ENCODE measurements at places on chromosomes 12 and 14.

GRCh38 chr14:67952381-67952780 is 132.8 kb downstream of the RAD51B start:
- DNase-seq: no peak
- H3K27ac ChIP-seq: no peak overlapping the region

- DNase-seq: no peak
- no peak overlapping the region for H3K27ac ChIP-seq
- no peaks in the 10 kb centered on the region for H3K27me3 ChIP-seq
- no peak overlapping the region for H3K4me3 ChIP-seq
- no peaks in the 10 kb centered on the region for H3K36me3 ChIP-seq
Observed at GRCh38 chr12:98421316-98421715, 94.1 kb upstream of the TMPO start.

DNA sequence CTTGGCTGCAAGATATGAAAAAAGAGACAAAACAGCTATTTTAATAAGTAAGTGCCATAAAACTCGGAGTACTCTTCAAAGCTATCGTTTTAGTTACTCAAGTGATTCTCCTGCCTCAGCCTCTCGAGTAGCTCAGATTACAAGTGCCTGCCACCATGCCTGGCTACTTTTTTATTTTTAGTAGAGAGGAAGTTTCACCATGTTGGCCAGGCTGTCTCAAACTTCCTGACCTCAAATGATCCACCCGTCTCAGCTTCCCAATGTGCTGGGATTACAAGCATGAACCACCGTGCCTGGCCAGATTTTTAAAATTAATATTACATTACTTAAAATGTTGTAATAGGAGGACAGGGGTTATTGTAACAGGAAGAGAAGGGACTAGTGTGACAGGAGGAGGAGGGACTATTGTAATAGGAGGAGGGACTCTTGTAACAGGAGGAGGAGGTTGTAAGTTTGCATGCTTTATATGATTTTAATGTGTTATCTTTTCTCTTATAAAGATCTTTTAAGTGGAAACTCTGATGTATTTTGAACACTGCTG is 61.3 kb downstream of the KITLG start:
- no peaks in the 10 kb centered on the region for H3K27me3 ChIP-seq
- no peak overlapping the region for H3K27ac ChIP-seq
- peaks cover 6% of the 10 kb centered on the region for H3K4me1 ChIP-seq
- no peak for DNase-seq

DNA sequence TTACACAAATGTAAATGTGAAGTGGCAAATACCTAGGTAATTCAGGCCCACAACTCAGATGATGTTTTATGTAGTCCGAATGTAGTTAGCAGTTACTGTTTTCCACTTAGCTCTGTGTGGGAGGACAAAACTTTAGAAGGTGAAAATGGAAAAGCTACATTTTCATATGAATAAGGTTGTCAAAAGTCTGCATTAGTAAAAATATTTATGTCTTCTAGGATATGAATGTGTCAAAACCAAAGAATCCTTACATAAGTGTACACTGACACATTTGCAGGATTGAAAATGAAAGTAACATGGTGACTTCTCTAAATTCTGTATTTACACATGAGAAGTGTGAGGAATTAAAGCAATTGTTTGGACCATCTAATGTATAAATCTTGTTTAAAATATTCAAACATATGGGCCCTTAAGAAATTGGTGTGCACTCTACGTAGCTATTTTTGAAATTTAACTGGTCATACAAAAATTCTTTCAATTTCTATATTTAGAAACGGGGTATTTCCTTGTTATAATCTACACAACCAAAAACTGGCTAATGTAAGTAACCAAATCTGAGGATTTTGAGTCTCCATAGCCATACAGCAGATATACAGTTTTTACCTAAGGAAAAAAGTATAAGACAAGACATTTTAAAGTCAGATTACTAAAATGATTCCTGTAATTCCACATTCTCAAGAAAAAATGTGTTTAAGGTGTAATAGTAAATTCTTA is 5.4 kb downstream of the CDKN1B start:
- DNase-seq: no peak
- H3K4me3 ChIP-seq: peak overlapping the region; percentile 87
- no peaks in the 10 kb centered on the region for H3K27me3 ChIP-seq

DNA sequence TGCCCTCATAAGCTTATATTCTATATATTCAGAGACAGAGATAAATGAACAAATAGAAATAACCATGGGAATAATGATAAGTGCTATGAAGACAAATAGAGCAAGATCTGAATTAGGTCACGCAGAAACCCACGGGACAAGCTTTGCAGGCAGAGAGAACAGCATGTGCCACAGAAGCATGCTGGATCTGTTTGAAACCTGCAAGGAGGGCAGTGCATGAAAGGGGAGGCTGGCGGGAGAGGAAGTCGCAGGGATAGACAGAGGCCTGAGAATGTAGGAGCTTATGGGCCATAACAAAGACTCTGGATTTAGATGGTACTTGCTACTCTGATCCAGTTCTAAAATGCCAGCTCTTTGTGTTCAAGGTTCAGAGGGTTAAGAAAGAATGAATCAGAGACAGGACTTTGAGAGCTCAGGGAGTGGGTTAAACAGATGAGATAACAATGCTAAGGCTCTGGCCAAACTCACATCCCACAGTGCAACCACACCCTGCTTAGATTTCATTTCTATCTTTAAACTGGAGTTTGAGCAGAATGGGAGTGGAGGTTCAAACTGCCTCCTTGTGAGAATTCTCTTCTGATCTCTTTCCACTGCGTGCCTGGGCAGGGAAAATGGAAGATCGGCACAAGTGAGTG is 49.2 kb upstream of the PPP1R12A start:
- H3K4me1 ChIP-seq: peaks cover 20% of the 10 kb centered on the region
- H3K27me3 ChIP-seq: no peaks in the 10 kb centered on the region
- DNase-seq: no peak
- H3K36me3 ChIP-seq: no peaks in the 10 kb centered on the region
- H3K4me3 ChIP-seq: no peak overlapping the region
- peak overlapping the region; percentile 3 for H3K27ac ChIP-seq

- no peak overlapping the region for H3K4me3 ChIP-seq
- H3K27me3 ChIP-seq: no peaks in the 10 kb centered on the region
- peak overlapping the region; percentile 38 for H3K27ac ChIP-seq
- no peak for DNase-seq
- peaks cover 21% of the 10 kb centered on the region for H3K4me1 ChIP-seq
Observed at GRCh38 chr14:74501135-74501614, 7.6 kb downstream of the ISCA2 start.

DNA sequence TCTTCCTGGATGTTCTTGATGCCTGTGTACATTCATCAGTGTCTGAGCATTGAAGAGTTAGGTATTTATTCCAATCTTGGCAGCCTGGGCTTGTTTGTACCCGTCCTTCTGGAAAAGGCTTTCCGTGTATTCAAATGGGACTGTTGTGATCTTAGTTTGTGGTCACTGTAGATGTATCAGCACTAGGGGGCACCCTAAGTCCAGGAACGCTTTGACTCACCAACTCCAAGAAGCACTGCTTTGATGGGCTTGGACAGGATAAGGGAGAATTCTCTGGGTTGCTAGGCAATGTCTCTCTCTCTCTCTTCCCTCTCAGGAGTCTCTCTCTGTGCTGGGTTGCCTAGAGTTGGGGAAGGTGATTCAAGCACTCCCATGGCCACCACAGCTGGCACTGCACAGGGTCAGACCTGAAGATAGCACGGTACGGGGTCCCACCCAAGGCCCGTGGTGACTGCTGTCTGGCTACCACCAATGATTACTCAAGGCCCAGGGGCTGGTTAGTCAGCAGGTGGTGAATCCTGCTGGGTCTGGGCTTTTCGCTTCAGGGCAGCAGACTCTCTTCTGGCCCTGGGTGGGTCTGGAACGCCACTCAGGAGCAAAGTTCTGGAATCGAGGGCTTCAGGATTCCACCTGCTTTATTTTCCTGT is 211.1 kb upstream of the RGS6 start:
- H3K36me3 ChIP-seq: peaks cover 16% of the 10 kb centered on the region
- no peak for DNase-seq
- peaks cover 39% of the 10 kb centered on the region for H3K4me1 ChIP-seq
- H3K27ac ChIP-seq: peak overlapping the region; percentile 64

DNA sequence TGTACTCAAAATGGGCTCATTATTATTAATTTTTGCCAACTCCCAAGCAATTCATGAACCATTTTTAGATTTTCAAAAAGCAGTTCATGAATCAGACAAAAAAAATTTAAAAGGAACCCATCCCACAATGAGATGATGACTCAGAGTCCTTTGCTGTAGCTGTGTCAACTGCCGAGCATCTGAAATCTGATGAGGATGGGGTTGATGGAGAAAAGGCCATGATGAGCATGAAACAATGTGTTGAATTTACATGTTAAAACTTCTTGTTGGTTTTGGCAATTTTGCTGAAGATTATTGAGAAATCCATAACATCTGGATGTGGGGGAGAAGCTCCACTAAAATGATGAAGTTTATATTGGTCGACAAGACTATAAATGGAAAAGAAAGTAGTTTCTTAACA is 378.0 kb downstream of the FOXG1 start:
- no peak overlapping the region for H3K4me3 ChIP-seq
- no peaks in the 10 kb centered on the region for H3K4me1 ChIP-seq
- no peak for DNase-seq
- H3K36me3 ChIP-seq: no peaks in the 10 kb centered on the region
- no peak overlapping the region for H3K27ac ChIP-seq

DNA sequence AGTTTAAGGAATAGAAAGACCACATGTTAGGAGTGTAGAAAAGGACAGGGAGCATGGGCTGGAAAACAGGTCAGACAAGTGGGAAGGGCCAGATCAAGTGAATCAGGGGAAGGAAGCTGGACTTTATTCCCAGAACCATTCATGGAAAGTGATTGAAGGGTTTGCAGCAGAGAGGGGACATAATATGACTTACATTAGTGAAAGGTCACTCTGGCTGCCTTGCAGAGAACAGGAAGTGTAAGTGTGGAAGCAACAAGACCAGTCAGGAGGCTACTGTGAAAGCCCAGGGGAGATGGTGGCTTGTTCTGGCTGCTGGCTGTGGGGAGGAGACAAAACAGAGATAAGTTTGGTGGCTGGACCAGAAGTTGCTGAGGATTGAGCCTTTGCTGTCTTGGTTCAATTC is 69.1 kb downstream of the VCPKMT start:
- peaks cover 23% of the 10 kb centered on the region for H3K4me1 ChIP-seq
- no peak overlapping the region for H3K27ac ChIP-seq
- no peaks in the 10 kb centered on the region for H3K27me3 ChIP-seq
- DNase-seq: peak; percentile 4
- no peak overlapping the region for H3K4me3 ChIP-seq
- H3K36me3 ChIP-seq: no peaks in the 10 kb centered on the region

DNA sequence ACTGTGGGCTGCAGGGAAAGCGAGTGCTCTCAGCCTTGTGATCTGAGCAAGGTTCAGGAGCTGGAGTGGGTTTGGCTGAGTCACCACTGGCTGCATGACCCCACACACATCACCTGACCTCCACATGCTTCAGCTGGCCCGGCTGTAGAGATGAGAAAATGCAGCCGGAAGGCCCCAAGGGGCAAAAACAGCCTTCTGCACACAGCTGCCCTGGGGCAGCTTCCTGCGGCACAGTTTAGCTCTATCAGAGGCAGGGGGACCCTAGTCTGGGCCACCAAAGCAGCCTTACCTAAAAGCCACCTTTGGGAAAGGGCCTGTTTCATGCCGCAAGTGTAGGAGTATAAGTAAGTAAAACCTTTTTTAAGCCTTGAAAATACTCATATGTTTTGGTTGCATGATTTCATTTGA is 123.3 kb downstream of the SSPN start:
- peaks cover 9% of the 10 kb centered on the region for H3K36me3 ChIP-seq
- no peak overlapping the region for H3K4me3 ChIP-seq
- no peak for DNase-seq
- H3K4me1 ChIP-seq: peaks cover 21% of the 10 kb centered on the region
- no peaks in the 10 kb centered on the region for H3K27me3 ChIP-seq

GRCh38 chr12:1644534-1645438 is 15.8 kb downstream of the WNT5B start:
- no peaks in the 10 kb centered on the region for H3K27me3 ChIP-seq
- H3K36me3 ChIP-seq: peaks cover 18% of the 10 kb centered on the region
- H3K4me1 ChIP-seq: peaks cover 22% of the 10 kb centered on the region

DNA sequence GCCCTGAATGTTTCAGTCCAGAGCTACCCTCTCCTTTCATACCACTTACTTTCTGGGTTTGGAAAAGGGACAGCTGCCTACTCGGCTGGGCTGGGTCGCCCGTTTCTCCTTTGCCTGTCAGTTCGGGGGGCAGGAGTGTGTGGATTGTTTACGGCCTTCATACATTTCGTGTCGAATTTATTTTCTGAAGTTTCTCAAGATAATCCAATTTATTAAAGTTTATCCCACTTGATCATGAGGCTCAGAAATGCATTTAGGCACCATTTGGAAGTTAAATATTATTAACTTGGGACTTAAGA is 608 bp downstream of the ZNF410 start:
- H3K4me3 ChIP-seq: peak overlapping the region; percentile 93
- H3K4me1 ChIP-seq: peaks cover 42% of the 10 kb centered on the region
- peak overlapping the region; percentile 98 for H3K27ac ChIP-seq
- DNase-seq: no peak

DNA sequence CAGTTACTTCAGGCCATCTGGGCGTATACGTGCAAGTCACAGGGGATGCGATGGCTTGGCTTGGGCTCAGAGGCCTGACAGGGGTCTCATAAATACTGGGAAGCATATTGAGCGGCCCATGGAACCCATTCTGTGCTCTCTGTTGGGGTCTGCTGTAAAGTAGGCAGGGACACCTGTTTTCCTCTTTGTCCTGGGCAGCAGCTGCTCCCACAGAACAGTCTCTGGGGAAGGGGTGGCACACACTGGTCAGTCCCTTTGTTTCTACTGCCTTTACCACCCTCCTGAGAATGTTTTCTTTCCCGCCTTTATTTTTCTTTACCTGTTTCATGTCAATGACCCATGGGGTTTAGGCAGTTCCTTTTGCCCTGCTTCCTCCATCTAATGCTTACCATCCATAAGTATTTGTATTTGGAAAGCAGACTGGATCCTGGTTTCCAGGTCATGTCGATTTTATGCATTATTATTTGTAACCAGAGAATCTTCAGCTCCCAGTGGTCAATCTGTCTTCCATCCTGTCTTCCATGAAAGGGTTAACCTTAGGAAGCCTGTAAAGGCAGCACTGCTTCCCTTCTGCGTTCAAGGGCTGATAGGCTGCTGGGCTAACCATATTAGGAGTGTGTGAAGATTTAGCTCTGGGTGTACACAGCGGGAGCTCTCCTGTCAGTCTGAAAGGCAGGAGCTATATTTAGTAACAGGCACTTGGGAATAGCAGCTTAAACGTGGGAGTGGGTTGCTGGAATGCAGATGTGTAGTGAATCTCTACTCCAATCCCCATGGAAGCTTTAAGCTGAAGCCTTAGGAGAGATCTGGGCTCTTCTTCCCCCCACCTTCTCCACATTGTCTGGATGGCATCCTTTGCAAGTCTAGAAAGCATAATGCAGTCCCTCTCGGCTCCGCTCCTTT is 124.0 kb downstream of the DYRK2 start:
- no peak for DNase-seq
- H3K36me3 ChIP-seq: no peaks in the 10 kb centered on the region
- peak overlapping the region; percentile 45 for H3K4me3 ChIP-seq

All from chondrocyte (in vitro differentiated cells).